ENCODE measurements at places on chromosomes 16 and 17.

DNA sequence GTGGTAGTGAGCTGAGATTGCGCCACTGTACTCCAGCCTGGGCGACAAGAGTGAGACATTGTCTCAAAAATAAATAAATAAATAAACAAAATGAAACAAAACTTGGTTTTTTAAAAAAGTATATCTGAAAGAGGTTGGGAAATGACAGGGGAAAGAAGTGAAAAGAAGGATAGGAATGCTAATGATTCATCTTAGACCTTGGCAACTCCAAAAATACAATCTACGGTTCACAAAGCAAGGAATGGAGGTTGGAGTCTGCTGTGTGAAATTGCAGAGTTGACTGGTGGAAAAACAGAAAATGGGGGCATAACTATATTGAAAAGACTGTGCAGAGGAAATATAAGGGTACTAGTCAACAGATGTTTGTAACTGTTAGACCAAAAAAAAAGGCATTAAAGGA, 40.0 kb upstream of the CD300E start:
- no peak for DNase-seq

GRCh38 chr16:60605176-60605575, 1431.1 kb downstream of the CDH8 start:
- no peak for DNase-seq

DNA sequence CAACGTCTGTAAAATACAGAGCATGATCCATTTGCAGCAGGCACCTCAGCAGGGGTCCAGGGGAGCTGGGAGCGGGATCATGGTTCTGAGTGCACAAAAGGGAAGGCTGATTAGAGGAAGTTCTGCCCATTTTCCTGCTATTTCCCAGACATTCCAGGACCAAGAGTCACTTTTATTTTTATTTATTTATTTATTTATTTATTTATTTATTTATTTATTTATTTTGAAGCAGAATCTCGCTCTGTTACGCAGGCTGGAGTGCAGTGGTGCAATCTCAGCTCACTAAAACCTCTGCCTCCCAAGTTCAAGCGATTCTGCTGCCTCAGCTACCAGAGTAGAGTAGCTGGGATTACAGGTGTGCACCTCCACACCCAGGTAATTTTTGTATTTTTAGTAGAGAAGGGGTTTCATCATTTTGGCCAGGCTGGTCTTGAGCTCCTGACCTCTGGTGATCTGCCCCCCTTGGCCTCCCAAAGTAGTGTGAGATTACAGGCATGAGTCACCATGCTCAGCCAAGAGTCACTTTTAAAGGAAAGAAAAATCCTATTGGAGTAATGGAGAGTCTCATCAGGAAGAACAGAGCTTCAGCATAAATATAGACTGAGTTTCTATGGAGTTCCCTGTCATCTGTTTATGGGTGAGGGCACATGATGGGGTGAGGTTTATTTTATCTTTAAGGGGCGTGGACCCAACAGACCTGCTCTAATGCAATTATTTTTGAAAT, 355.2 kb downstream of the HAPSTR1 start:
- no peak for DNase-seq

DNA sequence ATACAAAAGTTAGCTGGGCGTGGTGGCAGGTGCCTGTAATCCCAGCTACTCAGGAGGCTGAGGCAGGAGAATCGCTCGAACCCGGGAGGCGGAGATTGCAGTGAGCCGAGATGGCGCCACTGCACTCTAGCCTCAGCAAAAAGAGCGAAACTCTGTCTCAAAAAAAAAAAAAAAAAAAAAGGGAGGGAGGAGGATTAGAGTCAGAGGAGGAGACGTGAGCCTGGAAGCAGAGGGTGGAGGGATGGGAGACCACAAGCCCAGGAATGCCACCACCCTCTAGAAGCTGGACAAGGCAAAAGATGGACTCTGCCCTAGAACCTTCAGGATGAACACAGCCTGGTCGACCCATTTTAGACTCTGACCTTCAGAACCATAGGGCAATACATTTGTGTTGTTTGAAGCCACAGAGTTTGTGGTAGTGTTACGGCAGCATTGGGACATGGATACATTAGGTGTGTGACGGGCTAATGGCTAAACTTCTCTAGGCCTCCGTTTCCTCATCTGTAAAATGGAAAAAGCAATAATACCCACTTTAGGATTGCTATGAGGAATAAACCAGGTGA, 2.1 kb upstream of the SMIM22 start:
- DNase-seq: no peak

- DNase-seq: no peak
These were observed 16.4 kb downstream of the DHX38 start for GRCh38 chr16:72109966-72110530.

DNA sequence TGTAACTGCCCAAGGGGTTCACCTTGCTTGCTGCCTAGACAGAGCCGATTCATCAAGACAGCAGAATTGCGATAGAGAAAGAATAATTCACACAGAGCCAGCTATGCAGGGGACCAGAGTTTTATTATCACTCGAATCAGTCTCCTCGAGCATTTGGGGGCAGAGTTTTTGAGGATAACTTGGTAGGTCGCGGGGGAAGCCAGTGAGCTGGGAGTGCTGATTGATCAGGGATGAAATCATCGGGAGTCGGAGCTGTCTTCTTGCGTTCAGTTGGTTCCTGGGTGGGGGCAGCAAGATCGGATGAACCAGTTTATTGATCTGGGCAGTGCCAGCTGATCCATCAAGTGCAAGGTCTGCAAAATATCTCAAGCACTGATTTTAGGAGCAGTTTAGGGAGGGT, 9.1 kb downstream of the ITGAM start:
- DNase-seq: no peak

Data from CD8-positive, alpha-beta T cell (primary cell).